ENCODE measurements at places on chromosomes 5 and 9. TPM values are rescaled to one million over a fixed set of nuclear protein-coding genes. Genes with fewer than 3 reads are reported as not detected.

Gene PRRT1B
- total RNA-seq: not detected

Gene ZDHHC21
- 7.0 TPM for total RNA-seq

Gene SNX30
- total RNA-seq: 6.9 TPM

Gene BRD8
- total RNA-seq: 77.1 TPM

Gene ZNF169
- total RNA-seq: 10.2 TPM

Gene ANKRD34B
- total RNA-seq: not detected

DNA sequence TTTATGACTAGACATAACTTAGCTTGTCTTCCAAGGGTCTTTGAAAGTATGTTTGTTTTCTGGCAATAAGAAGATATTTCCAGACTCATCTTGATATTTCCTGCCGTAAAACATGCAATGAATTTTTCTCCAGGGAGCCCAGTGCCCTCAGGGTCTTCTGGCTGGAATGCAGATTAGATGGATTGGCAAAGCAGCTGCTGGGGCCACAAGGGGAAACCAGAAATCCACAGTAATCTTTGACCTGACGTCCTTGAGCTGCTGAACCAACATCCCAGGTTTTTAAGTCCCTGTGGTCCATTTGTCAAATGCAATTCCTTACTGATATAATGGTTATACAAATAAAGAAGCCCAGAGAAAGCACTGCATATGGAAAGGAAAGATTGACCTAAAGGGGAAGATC, 93.0 kb downstream of the THBS4 start:
- H3K4me3 ChIP-seq: no peak overlapping the region
- no peaks in the 10 kb centered on the region for H3K27me3 ChIP-seq
- DNase-seq: no peak
- H3K27ac ChIP-seq: no peak overlapping the region

DNA sequence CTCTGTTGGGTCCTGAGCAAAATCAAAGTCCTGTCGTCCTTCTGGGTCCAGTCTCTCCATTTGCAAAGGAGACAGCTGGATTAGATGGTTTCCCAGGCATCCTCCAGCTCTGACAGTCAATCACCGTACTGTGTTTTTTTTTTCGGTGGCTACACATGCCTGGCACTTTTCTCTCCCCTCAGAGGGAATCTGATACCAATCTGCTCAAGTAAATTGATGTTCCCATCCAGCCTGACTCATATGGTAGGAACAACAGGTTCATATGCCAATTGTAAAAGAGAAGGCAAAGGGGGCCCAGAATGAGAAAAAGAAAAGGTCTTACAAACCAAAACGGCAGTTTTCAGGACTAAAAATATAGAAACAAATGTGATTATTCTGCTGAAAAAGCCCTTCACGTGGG, 1.2 kb downstream of the FBXO10 start:
- peaks cover 4% of the 10 kb centered on the region for H3K27me3 ChIP-seq
- H3K27ac ChIP-seq: no peak overlapping the region
- peak overlapping the region; percentile 68 for H3K4me3 ChIP-seq

- H3K36me3 ChIP-seq: no peaks in the 10 kb centered on the region
- no peak for DNase-seq
- H3K4me3 ChIP-seq: no peak overlapping the region
- H3K27me3 ChIP-seq: no peaks in the 10 kb centered on the region
- H3K27ac ChIP-seq: no peak overlapping the region
- no peaks in the 10 kb centered on the region for H3K4me1 ChIP-seq
These were observed 803.9 kb upstream of the CDH10 start for GRCh38 chr5:25448646-25449045.

All from activated CD4-positive, alpha-beta T cell treated with anti-CD3 and anti-CD28 coated beads, Interleukin-2, amount 10 ng/mL, durations not matched to agents 7 days and 5 days (primary cell).